Foreskin fibroblast (primary cell): ENCODE measurements at places on chromosomes 5 and 9.

GRCh38 chr5:133453831-133454230 lies 158.5 kb downstream of the FSTL4 start:
- no peak for DNase-seq

DNA sequence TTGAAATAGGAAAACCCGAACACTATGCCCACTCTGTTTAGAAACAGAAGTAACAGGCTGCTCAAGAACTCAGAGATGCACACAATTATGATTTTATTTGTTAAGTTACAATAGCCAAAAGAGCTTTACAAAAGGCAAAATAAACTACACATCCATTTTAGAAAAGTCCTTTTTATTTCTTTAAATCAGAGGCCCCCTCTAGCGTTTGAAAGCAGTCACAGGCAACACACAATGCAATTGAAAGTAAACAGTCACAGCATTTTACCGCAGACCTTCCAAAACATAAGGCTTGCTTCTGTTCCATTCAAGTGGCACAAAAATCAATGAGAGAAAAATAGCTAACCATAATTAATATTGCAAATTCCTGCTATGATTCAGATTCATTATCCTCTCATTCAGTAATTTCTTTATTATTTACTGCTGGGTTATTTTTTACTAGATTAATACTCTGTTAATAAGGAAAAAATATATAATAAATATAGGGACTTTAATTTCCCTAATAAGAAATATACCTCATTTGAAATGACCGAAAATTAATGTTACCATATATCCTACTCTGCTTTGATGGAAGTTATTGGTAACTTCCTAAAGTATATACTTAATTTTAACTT lies 78.3 kb downstream of the CEP120 start:
- DNase-seq, result peak; percentile 62

GRCh38 chr5:169944922-169945680 lies 35.2 kb downstream of the INSYN2B start:
- no peak for DNase-seq

DNA sequence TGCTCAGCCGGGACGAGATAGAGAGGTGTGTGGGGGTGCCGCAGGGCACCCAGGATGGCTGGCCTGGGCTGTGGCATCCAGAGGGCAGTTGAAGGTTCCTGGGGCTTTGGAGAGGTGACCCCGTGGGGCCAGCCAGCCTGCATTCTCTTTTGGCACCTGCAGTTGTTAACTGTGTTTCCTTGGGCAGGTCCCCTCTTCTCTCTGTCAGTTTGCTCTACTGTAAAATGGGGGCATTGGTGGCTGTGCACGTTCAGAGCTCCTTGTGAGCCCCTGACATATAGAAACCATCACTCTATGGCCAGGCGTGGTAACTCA lies 8.5 kb downstream of the ZDHHC12 start:
- DNase-seq, result no peak

- DNase-seq, result no peak
Observed at GRCh38 chr9:110329639-110330230, 7.9 kb downstream of the TXNDC8 start.

DNA sequence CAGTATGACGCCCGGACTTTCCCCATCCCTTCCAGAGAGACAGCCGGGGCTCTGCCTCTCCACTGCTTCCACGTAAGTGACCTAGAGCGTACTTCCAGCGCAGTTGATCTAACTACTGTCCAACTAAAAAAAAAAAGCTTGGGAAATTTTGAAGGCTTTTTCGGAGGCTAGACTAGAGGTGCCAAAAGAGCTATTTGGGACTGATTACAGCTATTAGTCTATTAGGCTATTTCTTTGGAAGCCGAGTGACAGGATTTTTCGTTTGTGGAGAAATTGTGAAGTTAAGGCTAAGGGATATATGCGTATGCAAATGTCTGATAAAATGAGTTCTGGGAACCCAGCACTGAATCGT lies 1.5 kb downstream of the CCNO start:
- DNase-seq, result peak; percentile 35

DNA sequence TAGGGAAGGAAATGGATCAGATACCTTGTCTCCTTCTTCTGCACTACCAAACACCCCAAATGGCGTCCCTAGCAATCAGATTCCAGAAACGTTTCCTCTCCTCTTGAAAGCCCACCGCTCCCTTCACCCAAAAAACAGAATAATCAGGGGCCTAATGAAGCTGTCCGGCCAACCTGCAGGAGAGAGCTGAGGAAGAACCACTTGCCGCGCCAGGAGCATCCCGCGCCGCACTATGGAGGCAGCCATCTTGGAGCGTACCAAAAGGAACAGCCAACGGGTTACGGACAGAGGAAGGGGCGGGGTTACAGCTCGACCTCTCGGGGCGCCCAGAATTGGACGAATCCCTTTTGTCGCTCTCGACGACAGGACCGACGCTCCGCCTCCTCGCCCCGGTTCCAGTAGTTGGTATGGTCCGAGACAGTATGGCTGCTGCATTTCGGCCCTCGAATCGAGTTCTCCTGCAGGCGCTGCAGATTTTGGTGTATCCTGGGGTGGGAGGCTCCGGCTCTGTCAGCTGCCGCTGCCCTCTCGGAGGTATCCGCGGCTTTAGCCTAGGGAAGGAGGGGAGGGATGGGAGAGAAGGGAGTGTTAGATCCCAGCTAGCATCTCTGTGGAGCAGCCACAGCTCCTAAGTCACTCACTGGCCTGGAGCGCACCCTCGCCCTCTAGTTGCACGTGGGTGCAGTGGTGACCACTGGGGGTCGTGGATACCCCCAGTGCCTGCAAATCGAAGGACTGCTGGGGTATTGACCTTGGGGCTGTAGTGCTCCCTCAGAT lies at the start of the genes MRPS27 and PTCD2:
Gene MRPS27 (minus strand): TSS at position 265 of the 777 bp plus-strand sequence. CDS start 19 bp downstream, at position 246.
Gene PTCD2 (plus strand): TSS at position 398 of the 777 bp plus-strand sequence. CDS start 10 bp downstream, at position 408.
- peak; percentile 99 for DNase-seq

DNA sequence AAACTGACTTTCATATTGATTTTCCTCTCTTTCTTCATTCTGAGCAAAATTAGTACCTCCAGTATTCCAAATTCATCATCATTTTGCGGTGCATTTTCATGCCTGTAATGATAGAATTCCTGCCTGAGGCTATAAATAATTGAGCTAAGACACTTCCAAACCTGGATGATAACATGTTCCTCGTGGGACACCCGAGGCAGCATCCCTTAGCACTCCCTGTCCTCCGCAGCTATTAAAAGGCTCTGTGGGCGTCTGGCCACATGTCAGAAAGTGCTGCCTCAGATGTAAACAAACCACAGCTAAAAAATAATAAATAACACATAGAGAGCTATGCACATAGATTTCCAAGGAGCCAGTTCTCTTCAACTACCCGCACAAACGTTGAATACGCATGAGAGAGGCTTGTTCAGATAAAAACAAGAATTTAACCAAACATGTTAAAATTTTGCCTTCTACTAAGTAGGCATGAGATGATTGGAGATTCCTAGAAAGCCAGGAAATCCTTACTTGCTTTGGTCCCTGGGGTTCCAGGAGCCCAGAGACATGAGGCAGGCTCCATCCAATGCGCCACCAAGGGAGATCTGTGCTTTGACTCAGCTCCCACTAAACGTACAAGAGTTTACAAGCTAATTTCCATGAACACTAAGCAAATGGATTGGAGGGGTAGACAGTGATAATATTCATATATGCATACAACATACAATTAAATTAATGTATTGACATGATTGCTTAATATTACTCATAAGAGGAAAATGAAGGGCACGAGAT lies 82.7 kb downstream of the SHC3 start:
- DNase-seq, result no peak

GRCh38 chr9:123996731-123997421 lies 14.7 kb upstream of the LHX2 start:
- DNase-seq, result no peak

- no peak for DNase-seq
Observed at GRCh38 chr9:132552041-132552440, 30.4 kb upstream of the BARHL1 start.

GRCh38 chr5:18455521-18455920 lies 821.3 kb downstream of the TAF11L14 start:
- no peak for DNase-seq

- DNase-seq, result peak; percentile 44
Observed at GRCh38 chr5:59097116-59097515, 514.2 kb downstream of the RAB3C start.

DNA sequence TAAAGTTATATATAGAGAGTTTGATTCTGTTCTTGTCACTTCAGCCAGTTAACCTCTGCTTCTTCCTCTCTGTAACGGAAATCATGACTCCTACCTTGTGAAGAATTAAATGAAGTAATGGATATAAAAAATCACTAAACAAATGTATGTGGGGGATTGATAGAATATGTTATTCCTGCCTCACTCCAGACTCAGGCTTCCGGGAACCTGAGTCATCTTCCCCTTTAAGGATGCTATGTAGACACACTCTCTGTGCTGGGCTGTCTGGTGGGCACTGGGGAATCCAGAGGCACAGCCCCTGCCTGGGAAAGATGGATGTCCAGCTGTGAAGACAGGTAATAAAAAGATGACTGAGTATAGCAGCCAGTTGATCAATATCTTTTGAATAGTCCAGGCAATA lies 77.4 kb downstream of the ZNF618 start:
- DNase-seq, result no peak
